ENCODE measurements at places on chromosomes 1 and 21. TPM values are rescaled to one million over a fixed set of nuclear protein-coding genes. Genes with fewer than 3 reads are reported as not detected.

The S100A7A gene
- not detected for total RNA-seq

The HES5 gene
- total RNA-seq, result not detected

The SLC44A3 gene
- not detected for total RNA-seq

DNA sequence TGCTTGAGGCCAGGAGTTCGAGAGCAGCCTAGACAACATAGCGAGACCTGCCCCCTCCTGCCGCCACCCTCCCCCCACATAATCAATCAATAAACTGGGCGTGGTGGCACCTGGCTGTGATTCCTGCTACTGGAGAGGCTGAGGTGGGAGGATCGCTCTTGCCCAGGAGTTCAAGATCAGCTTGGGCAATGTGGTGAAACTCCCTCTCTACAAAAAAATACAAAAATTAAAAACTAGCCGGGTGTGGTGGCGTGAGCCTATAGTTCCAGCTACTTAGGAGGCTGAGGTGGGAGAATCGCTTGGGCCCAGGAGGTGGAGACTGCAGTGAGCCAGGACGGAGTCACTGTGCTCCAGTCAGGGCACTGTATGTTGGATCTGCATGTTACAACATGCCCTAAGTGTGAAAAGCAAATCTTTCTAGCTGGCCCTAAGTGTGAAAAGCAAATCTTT is 7.0 kb upstream of the MDM4 start:
- ATAC-seq, result no peak

DNA sequence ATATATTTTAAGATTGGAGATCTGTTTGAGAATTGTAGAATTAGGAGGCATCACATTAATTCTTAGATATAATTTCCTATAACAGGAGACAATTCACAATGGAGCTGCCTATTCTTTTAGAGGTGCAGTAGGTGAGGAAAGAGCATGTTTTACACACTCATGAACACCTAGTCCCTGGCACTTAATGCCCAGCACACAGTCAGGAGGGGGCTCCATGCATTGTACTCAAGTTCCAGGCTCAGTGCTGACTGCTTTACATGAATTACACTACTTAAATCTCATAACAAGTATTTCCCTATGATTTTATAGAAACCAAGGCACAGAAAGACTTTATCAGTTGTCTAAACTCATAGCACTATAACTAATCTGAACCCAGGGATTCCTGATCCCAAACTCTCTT is 360 bp upstream of the GBP3 start:
- ATAC-seq, result no peak

The LMOD1 gene
- total RNA-seq, result not detected

DNA sequence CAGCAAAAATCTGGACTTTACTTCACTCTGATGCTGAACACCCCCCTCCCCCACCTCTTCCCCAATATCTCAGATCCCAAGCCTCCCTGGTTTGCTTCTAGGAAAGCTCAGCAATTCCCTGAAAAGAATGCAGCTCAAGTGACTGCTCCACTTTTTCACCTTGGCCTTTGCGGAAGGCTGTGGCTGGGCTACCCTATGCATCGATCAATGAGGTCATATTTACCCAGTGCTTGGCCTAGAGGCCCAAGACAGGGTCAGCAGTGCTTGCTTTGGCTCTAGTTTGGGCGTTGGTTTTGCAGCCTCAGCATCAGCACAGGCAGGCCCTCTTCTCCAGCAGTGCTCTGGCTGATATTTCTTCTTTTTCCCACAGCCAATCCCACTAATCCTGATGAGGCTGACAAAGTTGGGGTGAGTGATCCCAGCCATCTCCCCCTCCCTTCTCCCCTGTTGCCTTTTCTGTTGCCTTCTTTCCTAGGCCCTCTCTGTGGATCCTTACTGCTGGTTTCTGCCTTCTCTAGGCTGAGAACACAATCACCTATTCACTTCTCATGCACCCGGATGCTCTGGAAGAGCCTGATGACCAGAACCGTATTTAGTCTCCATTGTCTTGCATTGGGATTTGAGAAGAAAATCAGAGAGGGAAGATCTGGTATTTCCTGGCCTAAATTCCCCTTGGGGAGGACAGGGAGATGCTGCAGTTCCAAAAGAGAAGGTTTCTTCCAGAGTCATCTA is 14.2 kb downstream of the FCGR2B start:
- no peak for ATAC-seq

The SOX13 gene
- 4.1 TPM for total RNA-seq

DNA sequence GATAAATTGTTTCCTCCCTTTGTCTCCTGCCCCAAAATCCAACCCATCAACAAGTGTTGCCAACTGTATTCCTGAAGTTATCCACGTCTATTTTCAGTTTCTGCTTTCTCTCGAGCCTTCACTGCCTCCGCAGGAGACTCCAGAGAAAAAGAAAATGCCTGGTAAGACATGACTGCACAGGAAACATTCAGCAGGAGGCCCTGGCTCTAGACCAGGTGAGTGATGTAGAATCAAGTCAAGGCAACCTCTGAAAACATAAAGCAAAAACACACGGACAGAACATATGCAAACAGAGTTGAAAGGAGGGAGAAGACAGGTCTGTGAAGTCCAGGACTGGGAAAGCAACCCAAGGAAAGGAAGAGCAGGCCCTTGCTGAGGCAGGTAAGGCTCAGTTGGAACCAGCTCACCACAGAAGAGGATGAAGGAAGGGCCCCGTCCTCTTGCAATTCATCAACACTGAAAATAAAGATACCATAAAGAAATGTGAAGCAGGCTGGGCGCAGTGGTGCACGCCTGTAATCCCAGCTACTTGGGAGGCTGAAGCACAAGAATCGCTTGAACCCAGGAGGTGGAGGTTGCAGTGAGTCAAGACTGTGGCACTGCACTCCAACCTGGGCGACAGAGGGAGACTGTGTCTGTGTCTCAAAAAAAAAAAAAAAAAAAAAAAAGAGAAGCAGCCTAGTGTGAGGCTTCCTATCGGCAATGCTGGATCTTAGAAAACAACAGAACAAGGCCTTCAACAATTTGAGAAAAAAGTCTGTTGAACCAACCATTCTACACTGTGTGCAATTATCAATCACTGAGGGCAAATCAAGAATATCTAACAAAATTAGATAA is 8.8 kb downstream of the NOL9 start:
- ATAC-seq, result peak; percentile 53
